ENCODE measurements at places on chromosomes 16 and 17. TPM values are rescaled to one million over a fixed set of nuclear protein-coding genes. Genes with fewer than 3 reads are reported as not detected.

DNA sequence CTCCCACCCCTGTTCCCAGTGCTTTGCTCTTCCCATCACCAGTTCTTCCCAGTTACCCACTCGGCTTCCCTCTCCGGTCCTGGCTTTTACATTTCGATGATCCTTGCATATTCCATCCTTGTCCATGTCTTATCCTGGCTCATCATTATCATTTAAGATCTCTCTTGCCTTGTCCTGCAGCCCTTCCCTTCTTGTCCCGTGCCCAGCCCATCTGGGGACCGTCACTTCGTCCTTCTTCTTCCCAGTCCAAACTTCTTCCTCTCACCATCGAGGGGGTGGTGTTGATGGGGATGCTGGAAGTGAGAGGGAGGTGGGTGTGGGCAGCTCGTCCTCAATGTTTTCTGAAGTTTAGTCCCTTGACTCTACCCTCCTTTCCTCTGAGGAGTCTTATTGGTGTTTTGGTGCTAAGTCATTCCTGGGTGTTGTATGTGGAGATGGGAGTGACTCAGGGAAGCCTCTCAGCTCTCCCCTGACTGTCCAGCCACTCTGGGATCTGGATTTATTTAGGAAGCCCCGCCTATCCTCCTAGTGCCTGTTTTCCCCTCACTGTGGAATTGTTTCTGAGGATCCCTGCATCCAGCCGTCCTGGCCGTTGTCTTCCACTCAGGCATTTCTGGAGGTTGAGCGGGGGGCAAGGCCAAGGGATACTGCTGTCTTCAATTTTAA, 975 bp downstream of the SNX29 start:
- H3K4me3 ChIP-seq = peak overlapping the region; percentile 78
- H3K27me3 ChIP-seq = no peaks in the 10 kb centered on the region
- H3K36me3 ChIP-seq = no peaks in the 10 kb centered on the region
- H3K4me1 ChIP-seq = peaks cover 9% of the 10 kb centered on the region
- no peak for DNase-seq

DNA sequence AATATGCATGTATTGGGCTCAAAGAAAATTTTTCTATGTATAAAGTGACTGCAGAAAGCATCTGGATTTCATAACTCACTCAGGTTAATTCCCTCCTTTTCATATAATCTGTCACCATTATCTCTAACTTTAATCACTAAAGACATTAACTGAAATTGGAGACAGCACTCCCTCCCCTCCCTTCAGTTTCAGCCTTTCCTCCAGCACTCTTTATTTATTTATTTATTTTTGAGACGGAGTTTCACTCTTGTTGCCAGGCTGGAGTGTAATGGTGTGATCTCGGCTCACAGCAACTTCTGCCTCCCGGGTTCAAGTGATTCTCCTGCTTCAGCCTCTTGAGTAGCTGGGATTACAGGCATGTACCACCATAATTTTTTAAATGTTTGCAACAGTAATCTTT, 43.1 kb downstream of the CDH8 start:
- no peaks in the 10 kb centered on the region for H3K27me3 ChIP-seq
- no peak overlapping the region for H3K27ac ChIP-seq
- H3K36me3 ChIP-seq = no peaks in the 10 kb centered on the region
- no peaks in the 10 kb centered on the region for H3K4me1 ChIP-seq
- DNase-seq = no peak

- no peaks in the 10 kb centered on the region for H3K36me3 ChIP-seq
- H3K4me3 ChIP-seq = peak overlapping the region; percentile 69
- H3K27ac ChIP-seq = peak overlapping the region; percentile 88
- DNase-seq = no peak
- H3K27me3 ChIP-seq = no peaks in the 10 kb centered on the region
Measured at GRCh38 chr17:65099941-65100315, 37.2 kb upstream of the RGS9 start.

GRCh38 chr17:45432405-45433158, at the start of gene ARHGAP27:
Gene ARHGAP27 (minus strand): TSS chr17:45432870. CDS start chr17:45430279, 2,591 bp downstream.
- H3K4me3 ChIP-seq = peak within 1 kb of the TSS; percentile 55
- DNase-seq = peak; percentile 57
- peaks cover 14% of the 10 kb centered on the region for H3K27me3 ChIP-seq
- H3K36me3 ChIP-seq = no peaks in the 10 kb centered on the region
- H3K27ac ChIP-seq = peak within 1 kb of the TSS; percentile 9
- H3K4me1 ChIP-seq = no peaks in the 10 kb centered on the region

YBX2 gene
- total RNA-seq = 1.3 TPM

GRCh38 chr17:16820979-16821543, 131.0 kb downstream of the CCDC144A start:
- no peak overlapping the region for H3K4me3 ChIP-seq
- H3K4me1 ChIP-seq = no peaks in the 10 kb centered on the region
- no peaks in the 10 kb centered on the region for H3K27me3 ChIP-seq
- H3K27ac ChIP-seq = no peak overlapping the region
- H3K36me3 ChIP-seq = no peaks in the 10 kb centered on the region

MEOX1 gene
- total RNA-seq = 1.4 TPM

- DNase-seq = no peak
- H3K36me3 ChIP-seq = no peaks in the 10 kb centered on the region
- no peak overlapping the region for H3K4me3 ChIP-seq
- no peak overlapping the region for H3K27ac ChIP-seq
- no peaks in the 10 kb centered on the region for H3K27me3 ChIP-seq
Measured at GRCh38 chr17:16977932-16978331, 6.0 kb upstream of the TNFRSF13B start.

DNA sequence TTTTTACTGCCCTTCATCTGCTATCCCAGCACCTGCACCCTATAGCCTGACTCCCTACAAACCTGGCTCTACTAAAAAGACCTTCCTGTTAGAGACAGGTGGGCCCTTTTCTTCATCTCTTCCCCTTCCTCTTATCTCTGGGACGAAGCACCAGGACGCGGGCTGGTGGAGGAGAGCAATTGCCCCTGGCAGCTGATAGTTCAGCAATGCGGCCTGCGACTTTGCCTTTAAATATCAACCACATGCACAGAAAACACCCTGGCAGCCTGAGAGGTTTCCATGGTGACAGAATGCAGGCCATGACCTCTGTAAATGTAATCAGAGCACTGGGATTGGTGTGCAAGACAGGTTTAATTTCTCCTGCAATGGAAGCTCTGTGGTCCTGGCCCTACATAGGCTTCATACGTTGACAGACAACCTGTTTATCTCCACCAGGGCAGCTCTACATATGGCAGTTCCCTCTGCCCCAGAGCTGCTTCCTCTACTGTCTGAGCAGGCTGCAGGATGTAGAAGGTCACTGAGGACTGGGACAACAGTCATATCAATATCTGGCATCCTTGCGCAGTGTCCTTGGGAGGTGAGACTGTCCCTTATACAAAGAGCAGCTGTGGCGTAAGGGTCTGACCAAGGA, 10.0 kb upstream of the SKAP1 start:
- H3K36me3 ChIP-seq = no peaks in the 10 kb centered on the region
- DNase-seq = peak; percentile 82
- H3K4me1 ChIP-seq = no peaks in the 10 kb centered on the region
- no peaks in the 10 kb centered on the region for H3K27me3 ChIP-seq
- no peak overlapping the region for H3K4me3 ChIP-seq

DNA sequence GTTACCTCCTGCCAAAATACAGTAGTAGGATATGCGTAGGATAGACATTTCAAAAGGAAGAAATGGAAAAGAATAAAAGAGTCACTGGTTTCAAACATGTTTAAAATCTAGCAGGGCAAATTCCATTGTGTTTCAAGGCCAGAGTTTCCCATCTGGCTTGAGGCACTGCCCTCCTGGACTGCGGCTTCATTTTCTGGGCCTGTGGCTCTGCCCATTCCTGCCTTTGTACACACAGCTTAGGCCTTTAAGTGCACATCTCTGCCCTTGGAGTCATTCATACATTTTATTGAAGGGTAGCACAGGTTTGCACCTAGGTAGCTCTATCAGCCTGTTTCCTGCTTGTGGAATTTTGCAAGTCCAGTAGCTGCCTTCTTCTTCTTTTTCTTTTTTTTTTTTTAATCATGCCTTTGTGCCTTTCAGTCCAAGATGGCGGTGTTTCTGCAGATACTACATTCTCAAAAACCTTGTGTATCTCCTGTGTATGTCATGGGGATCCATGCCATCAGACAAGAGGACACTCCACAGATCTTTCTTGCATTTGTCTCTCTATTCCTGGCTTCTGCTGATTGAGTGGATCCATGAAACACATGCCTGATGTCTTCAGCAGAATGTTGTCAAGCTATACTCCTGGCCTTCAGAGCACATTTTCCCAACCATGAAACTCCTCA, 282.9 kb downstream of the BCAS3 start:
- H3K4me3 ChIP-seq = no peak overlapping the region
- no peak for DNase-seq
- H3K36me3 ChIP-seq = no peaks in the 10 kb centered on the region
- H3K4me1 ChIP-seq = no peaks in the 10 kb centered on the region
- no peaks in the 10 kb centered on the region for H3K27me3 ChIP-seq

- H3K27me3 ChIP-seq = no peaks in the 10 kb centered on the region
- H3K36me3 ChIP-seq = no peaks in the 10 kb centered on the region
- no peak overlapping the region for H3K4me3 ChIP-seq
- no peak overlapping the region for H3K27ac ChIP-seq
Measured at GRCh38 chr16:73268366-73268993, 220.6 kb upstream of the ZFHX3 start.

DNA sequence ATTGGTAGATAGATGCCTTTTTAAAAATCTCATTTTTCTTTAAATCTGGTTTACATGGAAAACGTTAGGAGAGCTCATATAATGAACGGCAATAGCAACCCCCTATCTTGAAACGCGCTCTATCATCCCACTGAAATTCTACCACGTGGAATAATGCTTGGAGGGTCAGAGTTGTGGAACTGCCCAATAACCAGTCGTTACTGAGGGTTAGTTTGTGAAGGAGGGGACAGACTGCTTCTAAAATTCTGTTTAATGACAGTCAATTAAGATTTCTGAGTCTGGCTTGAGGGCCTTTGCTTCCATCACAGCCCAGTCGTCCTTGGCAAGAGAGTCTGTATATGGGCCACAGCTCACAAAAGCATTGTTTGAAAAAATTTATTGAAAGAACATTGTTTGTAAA, 482 bp downstream of the IRF8 start:
- H3K4me1 ChIP-seq = no peaks in the 10 kb centered on the region
- peaks cover 9% of the 10 kb centered on the region for H3K27me3 ChIP-seq
- H3K27ac ChIP-seq = peak overlapping the region; percentile 43
- DNase-seq = no peak
- peak overlapping the region; percentile 56 for H3K4me3 ChIP-seq
- no peaks in the 10 kb centered on the region for H3K36me3 ChIP-seq

TMIGD1 gene
- total RNA-seq = not detected

DNA sequence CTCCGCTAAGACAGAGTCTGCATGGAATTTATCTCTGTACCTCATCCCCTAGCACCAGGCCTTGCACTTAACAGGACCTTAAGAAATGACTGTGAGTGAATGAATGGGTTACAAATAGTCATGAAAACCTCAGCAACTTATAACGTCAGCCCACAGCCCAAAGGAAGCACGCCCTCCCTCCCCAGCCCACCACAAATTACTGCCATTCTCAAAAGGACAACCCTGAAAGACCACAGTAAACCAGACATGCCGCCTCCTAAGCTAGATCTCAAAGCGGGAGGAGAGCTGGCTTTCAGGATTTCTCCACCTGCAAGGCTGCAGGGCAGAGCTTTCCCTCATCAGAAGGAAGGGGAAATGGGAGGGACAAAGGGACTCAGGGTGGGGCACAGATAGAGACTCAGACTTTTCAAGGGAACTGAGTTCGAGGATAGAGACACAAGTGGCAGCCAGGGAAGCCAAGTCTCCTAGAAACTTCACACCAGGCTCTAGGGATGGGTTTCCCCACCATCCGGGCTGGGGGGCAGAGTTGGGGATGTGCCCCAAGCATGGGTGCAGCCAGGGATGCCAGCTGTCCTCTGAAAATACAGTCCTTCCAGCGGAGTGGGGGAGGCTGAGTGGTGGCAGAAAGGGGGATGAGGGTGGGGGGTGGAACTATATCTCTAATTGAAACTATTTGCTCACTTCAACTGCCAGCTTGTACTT, 56.7 kb downstream of the PLXDC1 start:
- H3K27me3 ChIP-seq = no peaks in the 10 kb centered on the region
- DNase-seq = no peak
- H3K4me3 ChIP-seq = no peak overlapping the region
- H3K4me1 ChIP-seq = peaks cover 15% of the 10 kb centered on the region
- H3K27ac ChIP-seq = no peak overlapping the region

GRCh38 chr16:66932076-66932475, 2.1 kb downstream of the CIAO2B start:
- DNase-seq = no peak
- peaks cover 4% of the 10 kb centered on the region for H3K36me3 ChIP-seq
- H3K4me1 ChIP-seq = no peaks in the 10 kb centered on the region
- H3K4me3 ChIP-seq = no peak overlapping the region
- no peak overlapping the region for H3K27ac ChIP-seq

TRIM72 gene
- 0.06 TPM for total RNA-seq

DNA sequence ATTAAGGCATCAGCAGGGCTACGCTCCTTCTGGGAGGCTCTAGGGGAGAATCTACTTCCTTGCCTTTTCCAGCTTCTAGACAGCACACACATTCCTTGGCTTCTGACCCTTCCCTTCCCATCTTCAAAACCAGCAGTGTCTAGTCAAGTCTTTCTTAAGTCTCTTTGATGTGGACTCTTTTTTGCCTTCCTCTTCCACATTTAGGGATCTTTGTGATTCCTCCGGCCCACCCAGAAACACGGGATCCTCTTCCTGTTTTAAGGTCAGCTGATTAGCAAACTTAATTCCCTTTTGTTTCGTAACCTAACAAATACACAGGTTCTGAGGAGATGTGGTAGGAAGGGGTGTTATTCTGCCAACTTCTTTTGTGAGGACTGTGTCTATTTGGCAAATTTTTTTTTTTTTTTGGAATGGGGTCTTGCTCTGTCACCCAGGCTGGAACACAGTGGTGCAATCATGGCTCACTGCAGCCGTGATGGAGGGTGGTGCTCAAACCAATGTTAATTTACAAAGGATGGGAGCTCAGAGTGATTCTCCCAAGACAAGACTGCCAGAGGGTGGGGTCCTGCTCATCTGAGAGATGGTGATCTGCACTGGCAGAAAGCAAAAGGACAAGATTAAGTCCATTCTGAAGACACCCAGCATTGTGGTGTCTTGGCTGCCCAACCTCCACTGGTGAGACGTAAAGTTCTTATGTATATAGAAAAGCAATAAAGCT, 14.7 kb downstream of the KNOP1 start:
- H3K36me3 ChIP-seq = peaks cover 11% of the 10 kb centered on the region
- H3K27ac ChIP-seq = no peak overlapping the region
- H3K4me1 ChIP-seq = no peaks in the 10 kb centered on the region
- no peak overlapping the region for H3K4me3 ChIP-seq
- no peak for DNase-seq

MMP25 gene
- total RNA-seq = 1.7 TPM

GRCh38 chr17:45145035-45145389, 3.3 kb upstream of the HEXIM1 start:
- peaks cover 12% of the 10 kb centered on the region for H3K4me1 ChIP-seq
- H3K27me3 ChIP-seq = no peaks in the 10 kb centered on the region
- H3K36me3 ChIP-seq = no peaks in the 10 kb centered on the region
- H3K27ac ChIP-seq = peak overlapping the region; percentile 93
- DNase-seq = no peak

GRCh38 chr17:76659928-76660655, 16.5 kb upstream of the ST6GALNAC1 start:
- H3K4me1 ChIP-seq = no peaks in the 10 kb centered on the region
- no peaks in the 10 kb centered on the region for H3K27me3 ChIP-seq
- no peak overlapping the region for H3K27ac ChIP-seq
- no peaks in the 10 kb centered on the region for H3K36me3 ChIP-seq
- peak; percentile 90 for DNase-seq

- H3K4me3 ChIP-seq = no peak overlapping the region
- no peaks in the 10 kb centered on the region for H3K36me3 ChIP-seq
- H3K27me3 ChIP-seq = no peaks in the 10 kb centered on the region
- H3K27ac ChIP-seq = no peak overlapping the region
- H3K4me1 ChIP-seq = no peaks in the 10 kb centered on the region
Measured at GRCh38 chr17:15891318-15891717, 53.6 kb upstream of the ADORA2B start.

ANKRD40CL gene
- total RNA-seq = not detected
